ENCODE measurements at places on chromosomes 5 and 9. TPM values are rescaled to one million over a fixed set of nuclear protein-coding genes. Genes with fewer than 3 reads are reported as not detected.
A peak's percentile ranks its signal among the peaks of the same experiment; 100 is the strongest.

GRCh38 chr5:128111818-128112448 lies 28.4 kb downstream of the SLC12A2 start:
- DNase-seq = peak; percentile 40

DNA sequence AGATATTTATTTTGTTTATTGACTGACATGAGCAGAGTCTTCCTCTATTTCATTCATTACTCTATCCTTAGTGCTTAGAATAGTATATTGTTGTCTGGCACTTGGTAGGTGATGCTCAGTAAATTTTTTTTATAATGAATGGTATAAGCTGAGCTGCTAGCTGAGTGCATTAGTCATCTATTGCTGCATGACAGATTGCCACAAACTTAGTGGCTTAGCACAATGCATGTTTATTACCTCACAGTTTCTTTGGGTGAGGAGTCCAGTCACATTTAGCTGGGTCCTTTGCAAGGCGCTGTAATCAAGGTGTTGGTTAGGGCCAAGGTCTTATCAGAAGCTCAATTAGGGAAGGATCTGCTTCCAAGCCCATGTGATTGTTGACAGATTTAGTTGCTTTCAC lies 23.1 kb downstream of the SMAD5 start:
- DNase-seq = peak; percentile 64

- DNase-seq = no peak
Measured at GRCh38 chr9:75812141-75812540, 78.3 kb upstream of the PCSK5 start.

PTPRD gene
- polyA plus RNA-seq = 0.09 TPM

- DNase-seq = no peak
Measured at GRCh38 chr9:15278091-15278687, 28.8 kb downstream of the TTC39B start.

C1QTNF3 gene
- 0.29 TPM for polyA plus RNA-seq

GDA gene
- 0.01 TPM for polyA plus RNA-seq

- DNase-seq = peak; percentile 11
Measured at GRCh38 chr5:90488791-90489190, 14.1 kb downstream of the POLR3G start.

DNA sequence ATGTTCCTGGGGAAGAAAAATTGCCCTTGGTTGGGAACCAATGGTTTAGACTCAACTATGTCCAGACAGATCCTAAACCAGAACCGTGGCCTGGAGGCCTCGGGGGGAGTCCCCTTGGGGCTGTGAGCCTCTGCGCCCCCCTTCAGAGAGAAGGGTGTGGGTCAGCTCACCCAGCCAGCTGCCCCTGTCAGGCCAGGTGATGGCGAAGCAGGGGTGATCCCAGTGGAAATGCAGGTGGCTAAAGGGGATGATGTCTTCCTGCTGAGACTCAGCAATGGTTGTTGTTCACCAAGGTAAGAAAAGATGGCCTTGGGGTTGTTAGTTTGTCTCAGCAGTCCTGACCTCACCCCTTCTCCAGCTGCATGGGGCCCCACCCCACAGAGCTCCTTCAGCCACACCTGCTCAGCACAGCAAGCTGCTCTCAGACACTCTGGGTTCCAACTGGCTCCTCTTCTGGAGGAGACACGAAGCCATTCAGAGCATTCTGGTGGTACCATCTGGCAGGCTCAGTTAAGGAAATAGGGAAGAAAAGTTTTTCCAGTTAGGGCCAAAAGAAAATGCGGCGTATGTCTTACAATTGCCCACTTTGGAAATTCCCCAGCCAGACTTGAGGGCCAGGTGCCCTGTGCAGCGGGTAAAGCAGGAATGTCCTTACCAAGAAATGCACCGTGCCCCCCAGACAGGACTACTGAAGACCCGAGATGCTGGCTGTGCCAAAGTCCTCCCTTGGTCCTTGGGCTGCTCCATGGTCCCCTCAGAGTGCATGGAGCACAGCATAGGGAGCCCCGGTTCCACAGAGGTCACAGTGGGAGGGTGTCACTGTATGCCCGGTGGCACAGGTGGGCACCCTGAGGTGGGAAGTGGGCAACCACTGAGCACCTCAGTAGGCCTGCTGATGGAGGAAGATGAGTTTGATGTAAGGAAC lies 90.2 kb downstream of the NSUN2 start:
- DNase-seq = no peak

GRCh38 chr5:108763222-108763916 lies 15.7 kb downstream of the FER start:
- DNase-seq = no peak

FST gene
- polyA plus RNA-seq = 324 TPM

DNA sequence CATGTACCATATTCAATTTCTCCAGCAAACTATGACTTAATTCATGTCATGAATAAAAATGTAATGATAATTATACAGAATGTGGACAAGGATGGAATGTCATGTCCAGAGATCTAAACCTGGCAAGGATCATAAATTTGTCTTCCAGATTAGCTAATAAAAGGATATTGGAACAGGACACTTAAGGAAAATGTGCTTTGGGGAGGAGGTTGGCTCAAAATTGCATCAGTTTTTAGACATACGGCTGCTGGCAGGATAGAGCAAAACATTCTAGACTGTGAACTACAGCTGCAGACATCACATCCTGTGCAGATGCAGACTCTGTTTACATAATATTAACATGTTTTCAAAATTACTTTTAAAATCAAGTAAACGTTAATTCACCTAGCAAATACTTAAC lies 248.4 kb downstream of the TLR4 start:
- no peak for DNase-seq

GRCh38 chr9:137017791-137018497 lies 10.1 kb downstream of the ABCA2 start:
- DNase-seq = no peak

DNA sequence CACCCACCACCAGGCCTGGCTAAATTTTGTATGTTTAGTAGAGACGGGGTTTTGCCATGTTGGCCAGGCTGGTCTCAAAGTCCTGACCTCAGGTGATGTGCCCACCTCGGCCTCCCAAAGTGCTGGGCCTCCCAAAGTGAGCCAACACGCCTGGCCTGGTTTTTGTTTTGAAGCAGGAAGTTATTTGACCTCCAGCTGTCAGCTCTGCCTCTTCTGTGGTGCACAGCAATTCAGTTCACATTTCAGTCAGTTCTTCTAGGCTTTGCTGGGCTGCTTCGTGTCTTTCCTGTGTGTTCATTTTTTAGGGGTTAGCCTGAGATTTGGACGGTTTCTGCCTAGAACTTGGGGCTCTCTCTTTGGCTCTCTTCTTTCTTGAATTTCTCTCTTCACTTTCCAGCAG lies 8.9 kb downstream of the LCN1 start:
- DNase-seq = no peak

MARCOL gene
- not detected for polyA plus RNA-seq

DNA sequence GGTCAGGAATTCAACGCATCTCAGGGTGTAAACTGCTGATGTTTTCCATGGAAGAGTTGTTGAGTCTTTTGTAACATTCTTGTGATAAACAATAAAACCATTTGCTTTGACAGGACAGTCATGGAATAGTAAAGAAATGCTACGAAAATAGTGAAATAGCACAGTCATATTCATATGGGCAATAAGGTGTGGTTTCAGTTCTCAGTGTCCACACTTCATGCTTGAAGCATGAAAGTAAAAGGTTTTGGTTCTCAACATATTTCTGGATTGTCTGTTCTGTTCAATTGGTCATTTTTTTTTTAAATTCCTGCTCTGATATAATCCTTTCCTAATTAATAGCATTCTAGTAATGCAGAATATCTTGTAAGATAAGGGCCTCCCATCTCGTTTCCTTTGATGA lies 467.6 kb upstream of the ZNF608 start:
- DNase-seq = no peak

- DNase-seq = no peak
Measured at GRCh38 chr5:51375084-51375483, 8.2 kb upstream of the ISL1 start.

DNA sequence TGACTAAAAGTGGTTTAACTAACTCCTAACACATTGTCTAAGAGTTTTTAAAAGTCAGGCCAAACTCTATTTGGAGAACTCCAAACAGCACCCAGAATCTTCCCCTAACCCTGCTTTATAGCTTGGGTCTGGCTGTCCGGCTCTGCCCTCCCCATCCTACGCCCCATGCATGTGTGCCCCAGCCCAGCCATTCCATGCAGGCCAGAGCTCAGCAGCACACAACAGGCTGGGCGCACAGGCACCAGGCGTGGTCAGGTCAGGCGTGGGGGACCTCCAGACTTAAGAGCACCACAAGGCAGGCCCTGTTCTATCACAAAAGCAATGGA lies 31.1 kb downstream of the SHB start:
- DNase-seq = no peak

DNA sequence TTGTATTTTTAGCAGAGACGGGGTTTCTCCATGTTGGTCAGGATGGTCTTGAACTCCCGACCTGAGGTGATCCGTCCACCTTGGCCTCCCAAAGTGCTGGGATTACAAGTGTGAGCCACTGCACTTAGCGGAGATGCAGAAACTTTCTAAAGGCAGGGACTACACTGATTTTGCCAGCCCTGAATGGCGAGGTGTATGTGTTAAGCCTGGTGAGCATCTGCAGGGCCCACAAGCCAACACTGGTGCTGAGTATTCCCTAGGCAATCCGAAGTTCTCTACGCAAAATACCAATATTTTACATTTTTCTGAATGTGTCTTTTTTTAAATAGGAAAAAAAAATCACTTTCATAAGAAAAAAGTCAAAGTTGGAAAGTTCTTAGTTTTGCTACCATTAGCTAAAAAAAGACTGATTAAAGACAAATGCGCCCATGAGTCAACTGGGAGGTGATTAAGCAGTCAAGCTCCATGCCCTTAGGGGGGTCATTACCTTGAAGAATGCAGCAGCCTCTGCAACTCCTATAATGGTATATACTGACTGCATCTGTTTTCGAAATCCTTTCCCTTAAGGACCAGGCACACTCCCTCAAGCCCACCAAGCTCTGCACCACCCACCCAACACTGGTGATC lies 502.8 kb downstream of the BNC2 start:
- DNase-seq = peak; percentile 72

SLC36A3 gene
- not detected for polyA plus RNA-seq

SVEP1 gene
- polyA plus RNA-seq = 1.2 TPM

CTSV gene
- 188 TPM for polyA plus RNA-seq

DNA sequence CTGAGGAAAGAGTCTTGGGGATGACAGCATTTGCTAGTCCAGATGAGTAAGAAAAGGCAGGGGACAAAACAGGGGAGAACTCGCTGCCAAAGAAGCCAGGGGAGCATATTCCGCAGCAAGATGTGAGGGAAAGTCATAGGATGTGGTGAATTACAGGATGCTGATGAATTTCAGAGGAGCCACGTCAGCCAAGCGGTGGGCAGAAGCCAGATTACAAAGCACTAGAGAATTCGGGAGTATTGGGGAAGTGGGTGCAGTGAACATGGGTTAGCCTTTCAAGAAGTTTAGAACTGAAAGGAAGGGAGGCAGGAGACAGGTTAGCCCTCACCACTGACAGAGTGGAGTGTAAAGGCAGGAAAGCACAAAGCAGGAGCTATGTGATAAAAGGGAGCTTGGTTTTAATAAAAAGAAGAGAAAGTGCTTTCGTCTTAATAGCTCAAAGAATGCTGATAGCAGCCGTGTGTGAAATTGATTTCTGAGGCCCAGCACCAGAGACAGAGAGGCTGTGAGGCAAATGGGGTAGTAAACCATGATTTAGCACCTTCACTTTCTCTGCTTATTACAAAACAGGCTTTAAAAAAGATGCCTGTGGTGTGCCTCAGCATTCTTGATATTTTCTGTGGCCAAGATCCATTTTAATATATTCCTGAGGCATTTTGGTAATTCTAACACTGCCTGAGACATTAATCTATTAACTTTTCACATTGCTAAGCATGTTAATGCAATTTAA lies 16.9 kb downstream of the ADAMTSL1 start:
- peak; percentile 96 for DNase-seq

Measured in mammary epithelial cell (primary cell).